Ascending aorta (tissue), 2 donors: ENCODE measurements at places on chromosomes 5 and 9.

DNA sequence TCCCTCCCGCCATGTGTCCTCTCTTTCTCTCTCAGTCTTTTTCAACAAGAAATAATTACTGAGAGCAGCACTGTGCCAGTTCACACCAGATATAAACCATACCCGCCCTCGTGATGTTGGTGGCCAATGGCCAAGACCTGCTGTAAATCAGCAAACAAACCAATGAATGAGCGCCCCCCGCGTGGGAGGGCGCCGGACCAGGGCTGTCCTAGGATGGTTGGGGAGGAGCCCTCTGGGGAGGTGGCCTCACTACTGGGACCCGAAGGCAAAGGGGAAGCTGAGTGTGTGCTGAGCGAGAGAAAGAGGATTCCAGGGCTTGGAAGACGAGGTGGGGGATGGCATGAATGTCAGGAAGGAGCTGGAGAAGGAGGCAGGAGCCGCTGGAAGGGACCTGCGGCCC lies 51.2 kb upstream of the BARHL1 start:
- no peak for DNase-seq

- no peak for DNase-seq
Observed at GRCh38 chr9:76433406-76433805, 25.6 kb upstream of the GCNT1 start.

GRCh38 chr5:147835386-147835798 lies 3.9 kb upstream of the SPINK1 start:
- no peak for DNase-seq

DNA sequence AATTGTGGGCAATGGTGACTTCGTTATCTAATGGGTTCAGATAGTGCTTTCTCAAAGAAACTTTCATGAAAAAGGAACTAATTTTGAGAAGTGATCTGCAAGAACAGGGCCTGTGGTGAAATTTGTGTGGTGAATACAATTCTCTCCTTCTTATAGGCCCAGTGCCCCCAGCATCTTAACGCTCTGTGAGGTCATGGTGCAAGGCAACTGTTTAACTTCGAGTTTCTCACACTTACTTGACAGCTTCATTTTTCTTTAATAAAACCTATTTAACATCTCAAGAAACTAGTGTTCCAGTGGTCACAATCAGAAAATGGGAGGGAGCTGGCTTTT lies 69.2 kb downstream of the FAM114A2 start:
- no peak for DNase-seq

- DNase-seq: no peak
Observed at GRCh38 chr5:91315701-91316100, 67.4 kb downstream of the ARRDC3 start.

- DNase-seq: peak; percentile 70
Observed at GRCh38 chr9:121607434-121608167, 43.8 kb upstream of the DAB2IP start.

- DNase-seq: no peak
Observed at GRCh38 chr5:156913355-156913718, 49.7 kb downstream of the TIMD4 start.

GRCh38 chr9:136373300-136374182 lies at the start of gene CARD9:
Gene CARD9 (minus strand): TSS chr9:136373669. CDS start chr9:136372078, 1,591 bp downstream.
- DNase-seq: no peak

DNA sequence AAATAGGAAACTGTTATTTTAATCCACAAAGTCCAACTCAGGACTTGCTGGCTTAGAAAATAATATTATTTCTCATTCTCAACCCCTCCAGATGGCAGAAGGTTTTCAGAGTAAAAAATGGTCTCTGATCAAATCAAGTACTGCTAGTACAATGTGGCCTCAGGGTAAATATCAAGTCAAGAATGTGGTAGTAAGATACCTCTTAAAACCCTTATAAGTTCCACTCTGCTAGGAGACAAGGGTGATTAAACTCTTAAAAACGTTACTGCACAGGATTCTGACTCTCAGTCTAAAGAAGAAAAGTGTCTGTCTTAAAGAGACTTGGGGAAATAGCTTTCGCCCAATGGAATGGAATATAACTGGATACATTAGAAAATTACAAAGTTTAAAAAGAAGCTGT lies 120.8 kb upstream of the PDE4D start:
- DNase-seq: no peak

- no peak for DNase-seq
Observed at GRCh38 chr5:175842951-175843793, 28.2 kb upstream of the CPLX2 start.

GRCh38 chr5:40813698-40814281 lies 15.6 kb upstream of the PRKAA1 start:
- no peak for DNase-seq

GRCh38 chr5:5298068-5298633 lies 124.3 kb upstream of the ICE1 start:
- DNase-seq: no peak

GRCh38 chr9:126683698-126684044 lies 69.9 kb downstream of the LMX1B start:
- DNase-seq: no peak

DNA sequence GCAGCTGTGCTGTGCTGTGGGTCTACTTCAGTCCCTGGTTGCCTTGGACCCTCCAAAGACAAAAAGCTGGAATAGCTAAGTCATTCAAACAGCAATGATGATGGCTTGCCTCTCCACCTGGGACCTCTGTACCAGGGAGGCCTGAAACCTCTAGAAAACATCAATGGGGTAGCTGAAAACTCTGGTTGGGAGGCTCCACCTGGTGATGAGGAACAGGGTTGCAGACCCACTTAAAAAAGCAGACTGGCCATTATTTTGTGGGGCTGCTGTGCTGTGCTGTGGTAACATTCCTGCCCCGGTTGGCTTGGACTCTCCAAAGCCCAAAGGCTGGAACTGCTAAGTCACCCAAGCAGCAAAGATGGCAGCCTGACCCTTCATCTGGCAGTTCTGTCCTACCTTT lies 839.3 kb upstream of the ARRDC3 start:
- no peak for DNase-seq

DNA sequence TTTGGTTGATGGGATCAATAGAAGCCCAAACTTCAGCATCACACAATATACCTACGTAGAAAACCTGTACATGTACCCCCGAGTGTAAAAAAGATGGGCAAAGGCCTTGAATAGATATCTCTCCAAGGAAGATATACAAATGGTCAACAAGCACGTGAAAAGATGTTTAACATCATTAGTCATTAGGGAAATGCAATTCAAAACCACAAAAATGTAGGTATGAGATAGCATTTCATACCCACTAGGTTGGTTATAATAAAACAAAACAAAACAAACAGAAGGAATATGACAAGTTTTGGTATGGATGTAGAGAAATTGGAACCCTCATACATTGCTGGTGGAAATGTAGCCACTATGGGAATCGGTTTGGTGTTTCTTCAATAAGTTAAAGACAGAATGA lies 33.1 kb upstream of the PPARGC1B start:
- no peak for DNase-seq

DNA sequence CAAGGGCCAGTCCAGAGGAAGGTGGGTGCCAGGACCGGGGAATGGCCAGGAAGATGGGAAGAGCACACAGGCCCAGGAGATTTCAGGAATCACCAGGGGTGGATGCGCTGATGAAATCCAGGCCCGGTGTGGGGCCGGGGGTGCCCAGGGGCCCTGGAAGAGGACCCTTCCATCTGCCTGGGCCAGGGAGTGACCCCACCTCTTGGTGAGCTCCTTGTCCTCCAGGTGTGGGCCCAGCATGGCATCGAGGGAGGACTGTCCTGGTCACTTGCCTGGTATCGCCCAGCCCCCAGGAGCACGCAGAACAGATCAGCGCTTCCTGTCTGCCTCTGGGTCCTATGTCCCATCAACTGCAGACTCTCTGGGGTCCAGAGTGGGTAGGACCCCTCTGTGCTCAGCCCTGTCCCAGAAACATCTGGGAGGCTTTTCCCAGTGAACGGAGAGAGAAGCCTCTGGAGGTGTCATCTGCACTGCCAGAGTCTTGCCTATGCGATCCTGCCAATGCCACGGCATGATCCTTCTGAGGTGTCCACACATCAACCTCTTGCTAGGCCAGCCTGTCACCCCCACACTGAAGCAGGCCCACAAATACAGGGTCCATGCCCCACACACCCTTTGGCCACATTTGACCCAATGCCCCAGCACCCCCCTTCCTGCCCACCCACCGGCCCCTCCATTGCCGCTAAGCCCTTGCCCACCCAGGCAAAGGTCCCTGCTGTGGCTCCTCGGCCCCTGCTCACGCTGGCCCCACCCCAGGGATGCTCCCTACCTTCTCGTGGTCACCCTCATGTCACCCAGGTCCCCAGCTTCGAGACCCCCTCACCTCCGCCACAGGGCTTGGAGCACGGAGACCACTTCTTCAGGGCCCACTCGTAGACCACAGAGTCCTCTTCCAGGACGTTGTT lies 67.2 kb downstream of the ZNF354C start:
- no peak for DNase-seq

DNA sequence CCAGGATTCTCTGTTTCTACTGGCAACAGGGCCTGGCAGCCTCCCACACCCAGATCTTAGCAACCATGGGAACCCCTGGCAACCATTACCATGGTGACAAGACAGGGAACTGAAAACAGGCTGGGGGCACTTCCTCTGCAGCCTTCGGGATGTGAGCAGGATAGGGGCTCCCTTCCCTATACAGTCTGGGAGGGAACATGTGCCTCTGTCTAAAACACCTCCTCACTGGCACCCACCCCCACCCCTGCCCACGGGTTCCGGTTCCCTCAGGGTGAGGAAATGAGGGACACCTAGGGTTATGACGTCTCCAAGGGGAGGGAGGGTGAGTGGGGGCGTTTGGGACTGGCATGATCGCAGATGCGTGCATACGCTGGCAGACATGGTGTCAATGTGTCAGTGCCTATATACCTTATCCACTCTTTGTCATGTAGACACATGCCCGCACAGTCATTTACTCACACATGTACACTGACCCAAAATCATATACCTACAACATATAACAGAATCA lies 3.0 kb upstream of the DNAJB5 start:
- DNase-seq: peak; percentile 71

GRCh38 chr5:160398806-160399205 lies 1.0 kb downstream of the FAM200C start:
- no peak for DNase-seq

- peak; percentile 79 for DNase-seq
Observed at GRCh38 chr9:128911529-128912035, 9.2 kb upstream of the PHYHD1 start.
